ENCODE measurements at places on chromosomes 3 and 15.

- DNase-seq, result no peak
Measured at GRCh38 chr3:135908225-135908624, 57.3 kb upstream of the PPP2R3A start.

- no peak for DNase-seq
Measured at GRCh38 chr3:49412632-49413337, 562 bp downstream of the TCTA start.

DNA sequence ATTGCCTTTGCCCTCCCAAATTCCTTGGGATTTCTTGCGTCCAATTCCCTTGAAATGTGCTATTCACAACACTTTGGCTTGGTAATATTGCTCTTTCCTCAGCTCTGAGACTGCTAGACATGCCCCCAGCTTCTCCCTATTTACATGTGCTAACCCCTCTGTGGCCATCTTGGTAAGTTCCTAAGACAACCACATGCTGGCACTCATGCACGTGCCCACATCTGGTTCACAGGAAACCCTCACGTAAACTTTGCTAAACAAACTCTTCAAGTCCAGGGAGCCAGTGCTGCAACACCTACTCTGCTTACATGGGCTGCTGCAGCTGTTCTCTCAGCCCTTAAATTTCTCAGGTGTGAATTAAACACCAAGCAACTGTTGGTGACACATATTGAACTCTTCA lies 121.8 kb downstream of the ADAMTSL3 start:
- no peak for DNase-seq

- DNase-seq, result no peak
Measured at GRCh38 chr3:169295126-169295525, 368.4 kb downstream of the MECOM start.

Measured in NCI-H1417 treated with DMSO at 0.1 percent for 48 hours (cell line).